ENCODE measurements at places on chromosomes 7 and 10.

- no peak for DNase-seq
Measured at GRCh38 chr10:84348447-84348846, 20.1 kb downstream of the CCSER2 start.

- DNase-seq = no peak
Measured at GRCh38 chr10:102170602-102171001, 18.4 kb downstream of the NOLC1 start.

DNA sequence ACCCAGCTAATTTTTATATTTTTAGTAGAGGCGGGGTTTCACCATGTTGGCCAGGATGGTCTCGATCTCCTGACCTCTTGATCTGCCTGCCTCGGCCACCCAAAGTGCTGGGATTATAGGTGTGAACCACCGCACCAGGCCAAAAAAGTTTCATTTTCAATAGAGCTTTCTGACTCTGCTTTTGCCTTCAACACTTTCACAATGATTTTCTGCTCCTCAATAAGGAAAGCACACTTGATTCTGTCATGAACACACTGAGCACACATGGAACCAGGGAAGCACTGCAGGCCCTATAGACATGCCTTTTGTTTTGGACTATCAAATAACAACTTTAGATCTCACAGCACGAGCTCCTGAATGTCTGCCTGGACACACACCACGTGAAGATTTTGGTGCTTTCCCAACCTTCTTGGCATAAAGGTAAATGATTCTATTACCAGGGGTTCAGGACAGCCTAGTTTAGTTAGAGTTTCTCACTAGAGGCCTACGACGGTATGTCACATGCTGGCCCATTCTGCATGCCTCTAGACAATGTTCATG is 8.0 kb downstream of the RRP12 start:
- DNase-seq = no peak

GRCh38 chr10:88064608-88065382 is 201.4 kb downstream of the PTEN start:
- DNase-seq = no peak

DNA sequence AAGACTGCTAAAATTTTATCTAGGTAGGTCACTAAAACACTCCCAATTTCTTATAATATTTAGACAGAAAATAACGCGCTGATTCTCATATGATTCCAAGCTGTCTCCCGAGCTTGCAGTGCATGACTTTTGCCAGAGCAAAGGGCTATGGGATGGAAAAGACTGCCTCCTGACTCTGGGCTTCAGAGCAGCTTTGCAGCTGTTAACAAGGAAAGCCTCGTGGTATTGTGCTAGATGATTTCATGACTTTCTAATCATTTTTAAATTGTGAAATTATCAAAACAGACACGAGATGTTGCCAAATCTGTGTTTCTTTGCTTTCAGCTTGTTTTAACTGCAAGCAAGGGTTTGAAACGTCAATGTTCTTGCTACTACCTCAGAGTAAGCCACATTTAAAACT is 238.3 kb downstream of the AGMO start:
- DNase-seq = no peak

GRCh38 chr10:36462194-36462593 is 663.2 kb upstream of the ANKRD30A start:
- DNase-seq = no peak

- no peak for DNase-seq
Measured at GRCh38 chr7:3267966-3268690, 32.9 kb upstream of the SDK1 start.

GRCh38 chr7:137774793-137775201 is 72.0 kb downstream of the DGKI start:
- no peak for DNase-seq

DNA sequence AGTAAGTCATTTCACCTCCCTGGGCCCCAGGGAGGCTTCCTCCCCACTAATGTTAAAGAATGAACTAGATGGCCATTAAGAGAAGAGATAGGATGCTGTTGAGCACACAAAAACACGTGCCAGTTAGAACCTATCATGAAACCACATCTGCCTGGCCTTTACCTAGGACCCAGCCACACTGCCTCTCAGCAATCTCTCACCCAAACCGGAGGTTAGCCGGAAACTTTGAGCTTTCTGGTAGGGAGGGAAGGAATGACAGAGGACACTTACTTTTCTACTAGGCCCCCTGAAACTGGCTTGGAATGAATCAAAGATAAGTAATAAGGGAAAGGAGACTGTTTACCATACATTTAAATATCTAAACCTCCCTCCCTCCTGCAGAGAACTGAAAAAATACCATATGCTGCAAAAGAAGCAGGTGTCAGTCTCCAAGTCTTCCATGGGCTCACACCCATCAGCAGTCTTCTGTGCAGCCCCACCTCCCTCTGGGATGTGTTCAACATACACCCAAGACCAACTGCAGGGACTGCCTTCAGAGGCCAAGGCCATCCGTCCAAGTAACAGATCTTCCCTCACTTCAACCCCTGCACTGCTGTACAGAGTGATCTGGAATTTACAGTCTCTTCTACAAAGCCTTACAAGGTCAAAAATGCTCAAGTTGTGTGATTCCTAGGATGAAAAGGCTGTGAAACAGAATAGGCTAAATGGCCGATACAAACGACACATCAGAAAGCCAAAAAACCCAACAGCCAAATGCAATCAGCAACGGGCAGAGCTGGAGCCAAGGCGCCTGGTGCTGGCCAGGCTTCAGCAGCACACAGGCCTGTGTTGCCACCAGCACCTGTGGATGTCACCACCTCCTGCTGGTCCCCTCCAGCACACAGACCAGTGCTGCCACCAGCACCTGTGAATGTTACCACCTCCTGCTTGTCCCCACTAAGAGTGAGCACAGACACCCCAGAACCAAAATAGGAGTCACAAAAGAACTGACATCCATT is 42.4 kb downstream of the SORBS1 start:
- no peak for DNase-seq

DNA sequence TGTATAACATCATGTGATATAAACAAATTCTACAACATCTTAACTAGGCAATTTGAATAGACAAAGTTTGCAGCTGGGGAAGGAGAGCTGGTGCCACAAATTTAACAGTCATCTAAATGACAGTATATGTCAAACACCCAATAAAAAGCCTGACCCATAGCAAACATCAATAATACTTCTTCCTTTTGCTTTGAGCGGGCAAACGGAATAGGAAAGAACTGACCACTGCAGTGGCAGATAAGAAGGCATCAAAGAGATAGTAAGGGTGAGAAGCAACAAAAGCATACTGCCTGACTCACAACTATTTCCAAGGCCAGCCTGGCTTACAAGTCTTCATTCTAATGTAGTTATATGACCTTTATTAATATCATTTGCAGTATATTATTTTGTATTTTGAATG is 99.9 kb downstream of the LRRN3 start:
- DNase-seq = no peak

- no peak for DNase-seq
Measured at GRCh38 chr10:87508837-87509236, 4.1 kb downstream of the MINPP1 start.

GRCh38 chr7:74026903-74027682 is 880 bp upstream of the ELN start:
- DNase-seq = peak; percentile 28

- DNase-seq = no peak
Measured at GRCh38 chr10:84348860-84349259, 20.5 kb downstream of the CCSER2 start.

GRCh38 chr10:6586501-6586900 is 6.4 kb upstream of the PRKCQ start:
- DNase-seq = no peak

- DNase-seq = no peak
Measured at GRCh38 chr7:19024261-19024660, 93.2 kb downstream of the TWIST1 start.

- DNase-seq = no peak
Measured at GRCh38 chr7:24477398-24478136, 95.7 kb upstream of the PALS2 start.

GRCh38 chr10:113305871-113306270 is 247.0 kb upstream of the HABP2 start:
- DNase-seq = no peak

DNA sequence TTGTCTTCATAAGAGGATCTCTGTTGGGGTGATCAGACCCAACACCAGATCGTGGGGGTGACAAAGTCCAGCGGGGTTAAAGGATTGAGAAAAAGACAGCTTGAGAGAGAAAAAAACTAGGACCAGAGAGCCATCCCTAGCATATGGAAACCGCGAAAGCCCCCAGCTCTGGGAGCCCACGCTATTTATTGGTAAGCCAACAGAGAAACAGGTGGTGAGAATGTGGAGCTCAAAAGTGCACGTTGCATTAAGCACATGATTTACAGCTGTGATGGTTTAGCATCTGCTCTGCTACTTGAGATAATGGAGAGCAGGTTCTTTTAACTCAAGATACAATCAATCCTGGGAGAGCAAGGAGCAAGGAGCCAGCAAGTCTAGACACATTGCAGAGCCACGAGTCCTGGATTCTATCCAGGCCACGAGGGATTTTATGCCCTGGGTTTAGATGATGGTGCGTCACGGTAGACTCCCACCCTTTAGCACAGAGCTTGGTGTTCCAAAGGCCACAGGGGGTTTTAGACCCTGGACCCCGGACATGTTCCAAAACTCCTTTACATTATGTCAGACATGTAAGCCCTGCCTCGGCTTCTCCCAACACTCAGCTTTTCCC is 755.2 kb upstream of the SORCS1 start:
- DNase-seq = no peak

DNA sequence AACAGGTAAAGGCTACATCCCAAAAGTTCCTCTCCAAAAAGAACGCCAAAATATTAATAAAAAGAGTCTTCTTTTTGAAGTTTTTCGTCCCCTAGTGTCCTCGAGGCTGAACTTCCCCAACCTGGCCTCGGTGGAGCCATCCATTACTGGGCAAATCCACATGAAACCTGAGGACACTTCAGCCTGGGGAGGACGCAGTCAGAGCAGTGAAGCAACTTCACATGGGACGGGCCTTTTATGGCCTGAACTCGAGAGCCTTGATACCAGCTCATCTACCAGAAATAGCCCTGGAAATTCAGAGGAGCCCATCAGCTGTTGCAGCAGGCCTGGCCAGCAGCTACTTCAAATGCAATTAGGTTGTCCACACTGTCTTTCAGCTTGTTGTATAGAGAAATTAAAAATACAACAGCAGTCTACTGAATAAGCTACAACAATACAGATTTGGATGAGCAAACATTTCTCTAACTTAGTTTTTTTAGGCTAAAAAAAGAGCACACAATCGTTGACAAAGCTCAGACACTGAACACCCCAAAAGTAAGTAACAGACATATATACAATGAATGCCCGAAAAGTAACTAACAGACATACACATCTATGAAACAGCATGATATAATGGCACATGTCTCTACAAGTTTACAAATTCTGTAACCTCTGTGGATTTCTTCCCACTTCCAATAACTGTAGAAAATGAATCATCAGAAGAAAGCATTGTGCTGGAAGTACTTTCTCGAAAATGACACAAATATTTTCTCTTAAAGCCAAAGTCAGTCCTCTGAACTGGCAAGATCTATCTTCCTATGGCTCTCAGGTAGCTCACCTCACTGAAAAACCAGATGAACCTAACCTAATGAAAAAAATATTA is at the start of gene SVIL:
TSS of gene SVIL (minus strand) at position 208 of the 862 bp plus-strand sequence. CDS start 79,913 bp downstream, outside the sequence.
- no peak for DNase-seq

DNA sequence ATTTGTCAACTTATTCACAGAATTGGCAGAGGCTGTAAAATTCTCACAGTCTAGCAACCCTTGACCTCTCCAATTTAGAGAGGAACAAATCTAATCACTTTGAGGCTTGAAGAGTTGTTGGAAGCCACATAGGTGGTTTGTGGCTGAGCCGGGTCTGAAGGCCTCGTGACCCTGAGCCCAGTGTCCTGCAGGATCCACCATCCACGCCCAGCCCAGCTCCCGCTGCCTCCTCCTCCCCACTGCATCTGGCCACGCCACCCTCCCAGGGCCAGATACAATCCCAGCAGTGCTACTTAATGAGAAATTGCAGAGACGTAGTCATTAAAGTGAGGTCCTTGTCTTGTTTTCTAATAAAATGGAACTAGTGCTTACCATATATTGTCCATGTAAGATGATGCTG is 81.4 kb upstream of the SHH start:
- DNase-seq = no peak

GRCh38 chr7:96120445-96121225 is 201.3 kb downstream of the SLC25A13 start:
- DNase-seq = no peak

GRCh38 chr10:8037199-8037801 is 17.2 kb upstream of the GATA3 start:
- no peak for DNase-seq

DNA sequence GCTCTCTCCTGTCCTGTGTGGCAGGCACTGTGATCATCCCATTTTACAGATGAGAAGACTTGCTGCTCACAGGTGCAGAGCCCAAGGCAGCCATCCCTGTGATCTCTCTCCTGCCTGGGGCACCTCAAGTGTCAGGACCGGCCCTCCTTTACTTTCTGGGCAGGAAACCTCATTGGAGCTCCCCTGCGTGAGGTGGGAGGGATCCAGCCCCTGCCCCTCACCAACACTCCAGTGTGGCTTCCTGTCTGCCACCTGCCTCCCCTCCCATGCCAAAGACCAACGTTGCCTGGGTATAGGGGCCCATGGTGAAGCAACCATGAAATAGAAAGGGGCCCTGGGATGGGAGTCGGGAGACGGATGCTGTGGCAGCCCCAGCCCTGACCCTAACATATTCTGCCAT is 91.2 kb upstream of the MYL10 start:
- no peak for DNase-seq

DNA sequence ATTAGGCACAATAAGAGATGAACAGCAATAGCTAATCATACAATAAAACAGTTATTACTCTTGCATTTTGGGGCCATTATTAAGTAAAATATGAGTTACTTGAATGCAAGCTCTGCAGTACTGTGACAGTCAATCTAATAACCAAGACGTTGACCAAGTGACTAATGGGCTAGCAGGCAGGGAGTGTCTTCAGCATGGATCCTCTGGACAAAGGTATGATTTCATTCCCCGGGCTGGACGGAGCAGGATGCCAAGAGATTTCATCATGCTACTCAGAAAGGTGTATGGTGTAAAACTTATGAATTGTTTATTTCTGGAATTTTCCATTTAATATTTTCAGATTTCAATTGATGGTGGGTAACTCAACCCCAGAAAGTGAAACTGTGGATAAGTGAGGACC is 80.9 kb downstream of the SHH start:
- no peak for DNase-seq

- no peak for DNase-seq
Measured at GRCh38 chr7:32244806-32245345, 174.7 kb upstream of the PDE1C start.

- no peak for DNase-seq
Measured at GRCh38 chr10:102646610-102647442, 2.5 kb downstream of the TRIM8 start.
